Naive B cell (primary cell): ENCODE measurements at places on chromosomes 2 and 18.

- DNase-seq: no peak
These were observed 73.0 kb downstream of the COMMD1 start for GRCh38 chr2:61978522-61978921.

GRCh38 chr2:220835583-220835982 lies 736.5 kb downstream of the EPHA4 start:
- DNase-seq: no peak

DNA sequence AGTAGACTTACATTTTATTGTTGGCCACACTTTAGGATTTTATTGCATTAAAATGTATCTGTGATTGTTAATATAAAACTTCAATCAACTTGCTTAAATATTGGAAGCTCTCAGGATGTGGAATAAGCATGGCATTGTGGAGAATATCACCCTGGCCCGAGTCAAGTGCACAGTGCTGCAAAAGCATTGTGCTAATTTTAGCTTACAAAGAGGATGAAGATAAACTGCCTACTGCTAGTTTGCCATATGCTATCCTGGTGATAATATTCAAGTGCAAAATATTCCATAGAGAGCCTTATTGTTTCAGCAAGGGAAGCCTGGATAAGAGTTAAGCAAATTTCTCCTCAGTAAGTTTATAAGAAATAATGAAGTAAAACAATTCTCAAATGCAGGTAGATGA lies 54.5 kb downstream of the MEIS1 start:
- no peak for DNase-seq

DNA sequence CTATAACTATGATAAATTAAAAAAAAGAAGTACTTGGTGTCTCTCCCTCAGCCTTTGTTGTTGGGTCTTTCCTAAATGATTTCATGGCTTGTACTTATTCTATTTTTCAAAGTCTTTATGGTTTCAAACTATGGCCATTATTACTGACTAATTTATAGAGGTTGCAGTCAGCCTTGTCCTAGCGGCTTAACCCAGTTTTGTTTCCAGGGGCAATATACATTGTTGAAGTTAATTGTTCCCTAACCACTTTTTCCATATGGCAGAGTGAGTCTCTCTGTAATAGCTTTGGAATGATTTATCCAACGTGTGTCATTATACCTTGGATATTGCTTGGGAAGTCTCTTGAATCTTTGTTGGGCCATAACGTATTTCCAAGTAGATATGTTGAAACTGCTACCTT lies 408.8 kb downstream of the HRH4 start:
- no peak for DNase-seq

DNA sequence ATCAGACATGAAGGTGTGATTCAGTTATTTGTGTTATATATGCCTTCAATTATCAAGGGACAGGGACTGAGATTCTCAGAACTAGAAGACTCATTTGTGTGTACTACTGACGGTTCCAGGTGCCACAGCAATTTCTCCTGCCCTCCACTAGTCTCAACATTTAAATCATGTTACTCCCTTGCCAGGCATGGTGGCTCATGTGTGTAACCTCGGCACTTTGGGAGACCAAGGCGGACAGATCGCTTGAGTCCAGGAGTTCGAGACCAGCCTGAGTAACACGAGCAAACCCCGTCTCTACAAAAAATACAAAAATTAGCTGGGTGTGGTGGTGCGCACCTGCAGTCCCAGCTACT lies 1.1 kb downstream of the CNDP2 start:
- no peak for DNase-seq

DNA sequence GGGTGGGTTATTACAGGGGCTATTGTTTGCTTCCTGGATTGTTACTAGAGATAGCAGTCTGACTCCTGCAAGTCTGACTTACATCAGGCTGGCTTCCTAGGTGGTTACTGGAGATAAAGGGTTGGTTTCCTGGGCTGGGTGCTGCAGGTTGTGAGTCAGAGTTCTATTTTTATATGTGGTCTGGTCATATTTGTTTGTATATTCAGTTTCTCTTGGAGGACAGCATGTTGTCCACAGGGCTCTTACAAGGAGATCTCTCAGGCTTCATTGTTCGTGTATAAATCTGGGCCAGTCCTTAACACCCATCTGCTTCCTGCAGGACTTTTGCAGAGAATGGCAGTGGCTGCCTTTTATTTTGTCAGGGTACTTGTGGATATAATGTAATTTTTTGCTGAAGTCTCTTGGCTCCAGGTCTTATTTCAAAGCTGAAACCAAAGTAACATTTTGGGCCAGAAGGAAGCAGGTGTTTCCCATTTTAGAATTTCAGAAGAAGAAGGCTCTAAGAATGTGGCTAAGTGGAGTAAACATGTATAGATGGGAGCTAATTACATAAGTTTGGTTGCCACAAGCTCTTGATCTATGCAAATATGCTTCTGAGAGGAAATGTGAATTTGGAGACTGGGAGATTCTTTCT lies 65.9 kb upstream of the SLC16A14 start:
- DNase-seq: no peak
